Kidney epithelial cell (primary cell): ENCODE measurements at places on chromosomes 2 and 18. TPM values are rescaled to one million over a fixed set of nuclear protein-coding genes. Genes with fewer than 3 reads are reported as not detected.

DNA sequence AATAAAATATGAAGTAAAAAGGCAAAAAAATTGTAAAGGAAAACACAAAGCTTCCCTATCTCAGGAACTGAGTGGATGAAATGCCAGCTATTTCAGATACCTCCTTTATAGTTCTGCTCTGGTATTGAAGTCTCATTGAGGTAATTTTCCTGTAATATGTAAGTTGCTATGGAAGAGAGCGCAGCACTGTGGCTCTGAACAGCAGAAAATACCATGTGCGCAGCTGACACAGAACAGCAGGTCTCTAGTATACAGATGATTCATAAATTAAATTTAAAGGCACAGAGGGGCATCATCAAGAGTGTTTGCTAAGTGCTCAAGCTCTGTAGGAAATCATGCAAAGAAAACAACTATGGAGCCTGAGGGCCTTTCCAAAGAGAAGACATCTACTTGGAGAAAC is 315.3 kb upstream of the CDH7 start:
- DNase-seq: no peak

DNA sequence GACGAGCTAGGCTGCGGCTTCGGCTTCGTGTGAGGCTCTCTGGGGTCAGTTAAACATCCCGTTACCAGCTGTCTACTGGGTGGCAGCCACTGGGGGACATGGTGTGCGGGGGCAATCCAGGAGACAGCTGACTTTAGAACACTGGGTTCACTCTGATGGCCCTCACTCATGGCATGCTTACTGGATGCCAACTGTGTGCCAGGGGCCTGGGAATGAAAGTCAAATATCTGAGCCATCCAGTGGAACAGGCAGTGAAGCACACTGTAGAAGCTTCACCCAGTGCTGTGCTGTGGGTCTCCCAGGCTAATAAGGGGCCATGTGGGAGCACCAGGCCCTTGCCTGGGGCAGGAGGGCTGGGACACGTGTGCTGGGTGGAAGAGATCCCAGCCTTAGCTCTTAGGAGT is 48.3 kb downstream of the GLI2 start:
- DNase-seq: no peak

- DNase-seq: no peak
Observed at GRCh38 chr2:98601532-98602132, 6.7 kb downstream of the COA5 start.

DNA sequence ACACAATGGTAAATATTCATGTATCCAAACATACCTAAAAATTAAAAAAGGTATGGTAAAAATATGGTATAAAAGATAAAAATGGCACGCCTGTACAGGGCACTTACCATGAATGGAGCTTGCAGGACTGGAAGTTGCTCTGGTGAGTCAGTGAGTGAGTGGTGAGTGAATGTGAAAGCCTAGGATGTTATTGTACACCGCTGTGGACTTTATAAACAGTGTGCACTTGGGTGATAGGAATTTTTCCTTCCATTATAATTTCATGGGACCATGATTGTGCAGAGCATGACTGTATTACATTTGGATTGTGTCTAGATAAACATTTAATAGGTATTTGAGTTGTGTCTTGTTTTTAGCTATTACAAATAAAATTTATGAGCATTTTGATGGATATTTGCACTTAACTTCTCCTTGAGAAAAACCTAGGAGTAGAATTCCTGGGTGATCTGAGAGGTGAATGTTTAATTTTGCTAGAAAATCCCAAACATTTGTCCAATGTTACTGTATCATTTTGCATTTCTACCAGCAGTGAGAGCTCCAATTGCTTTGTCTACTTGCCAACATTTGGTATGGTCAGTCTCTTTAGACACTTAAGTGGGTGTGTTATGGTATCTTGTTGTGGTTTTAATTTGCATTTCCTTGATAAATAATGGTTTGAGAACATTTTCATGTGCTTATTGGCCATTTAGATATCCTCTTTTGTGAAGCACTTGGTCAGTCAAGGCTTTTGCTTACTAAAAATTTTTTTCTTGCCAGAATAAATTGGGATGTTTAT is 81.7 kb downstream of the BCL2L11 start:
- DNase-seq: no peak

DNA sequence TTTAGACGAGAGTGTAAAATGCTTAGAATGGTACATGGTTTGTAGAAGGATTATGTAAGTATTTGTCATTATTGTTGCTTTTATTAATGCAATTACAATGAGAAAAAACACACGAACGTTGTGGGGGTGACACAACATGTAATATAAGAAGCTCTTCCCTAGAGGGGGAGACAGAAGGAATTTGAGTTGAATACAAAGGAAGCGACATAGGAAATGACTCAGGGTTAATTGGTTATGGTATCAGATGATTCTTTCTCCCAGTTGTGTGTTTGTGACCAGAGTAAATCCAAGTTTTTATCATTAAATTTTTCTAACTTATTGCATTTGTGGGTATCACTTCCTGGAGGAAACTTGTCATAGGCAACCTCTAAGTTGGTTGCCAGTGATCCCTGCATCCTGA is 625.6 kb upstream of the CDH2 start:
- DNase-seq: no peak

DNA sequence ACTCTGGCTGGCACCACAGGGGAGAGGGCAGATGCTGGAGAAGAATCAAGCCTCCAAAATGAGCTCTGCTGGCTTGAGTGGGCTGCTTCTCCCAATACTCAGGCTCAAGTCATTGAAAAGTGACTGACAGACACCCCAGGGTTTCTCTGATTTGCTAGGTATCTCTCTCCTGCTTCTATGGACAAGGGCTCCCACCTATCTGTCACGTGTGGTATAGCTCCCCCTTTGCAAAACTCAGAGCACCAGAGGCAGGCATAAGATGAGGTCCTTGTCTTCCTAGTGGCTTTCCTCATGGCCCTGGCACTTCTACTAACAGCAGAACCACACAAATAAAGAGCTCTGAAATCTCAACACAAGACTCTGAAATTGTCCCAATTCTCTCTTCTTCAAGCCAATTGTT is 105.2 kb downstream of the GALNT14 start:
- no peak for DNase-seq

GRCh38 chr2:74881176-74881575 is 47.2 kb downstream of the HK2 start:
- DNase-seq: no peak

DNA sequence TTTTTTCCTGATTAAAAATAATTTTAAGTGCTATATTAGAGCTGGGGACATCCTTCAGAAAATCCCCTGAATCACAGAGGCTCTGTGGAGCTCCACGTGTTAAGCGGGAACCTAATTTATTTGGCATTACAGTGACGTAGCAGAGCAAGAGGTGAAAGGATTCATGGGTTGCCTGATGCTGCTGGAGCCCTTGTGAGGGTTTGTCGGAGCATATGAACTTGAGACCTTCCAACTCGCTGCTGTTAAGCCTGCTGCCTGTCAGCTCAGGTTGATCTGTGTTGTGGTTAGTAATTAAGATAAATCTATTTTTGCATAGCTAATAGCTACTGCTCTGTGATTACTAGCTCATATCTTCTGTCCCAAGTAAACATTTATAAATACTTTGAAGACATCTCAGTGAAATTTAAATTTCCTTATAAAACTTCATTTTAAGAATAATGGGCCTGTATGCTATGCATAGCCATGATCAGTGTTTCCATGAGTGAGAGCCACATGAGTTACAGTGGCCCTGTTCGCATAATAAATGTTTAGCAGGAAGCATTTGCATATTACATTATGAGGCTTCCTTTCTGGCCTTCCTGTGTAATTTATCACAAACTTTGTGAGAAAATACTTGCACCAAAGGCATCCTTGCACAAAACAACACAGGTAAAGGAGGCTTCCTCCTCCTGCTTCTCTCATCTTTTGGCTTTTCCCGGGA is 438.9 kb downstream of the PTPRM start:
- no peak for DNase-seq

The REG1A gene
- total RNA-seq: not detected in 2 replicates

The DNMT3A gene
- 19.7 and 25.3 TPM in 2 replicates for total RNA-seq

The KIF1A gene
- total RNA-seq: 178 and 203 TPM in 2 replicates
